ENCODE measurements at places on chromosomes 7 and 10.

DNA sequence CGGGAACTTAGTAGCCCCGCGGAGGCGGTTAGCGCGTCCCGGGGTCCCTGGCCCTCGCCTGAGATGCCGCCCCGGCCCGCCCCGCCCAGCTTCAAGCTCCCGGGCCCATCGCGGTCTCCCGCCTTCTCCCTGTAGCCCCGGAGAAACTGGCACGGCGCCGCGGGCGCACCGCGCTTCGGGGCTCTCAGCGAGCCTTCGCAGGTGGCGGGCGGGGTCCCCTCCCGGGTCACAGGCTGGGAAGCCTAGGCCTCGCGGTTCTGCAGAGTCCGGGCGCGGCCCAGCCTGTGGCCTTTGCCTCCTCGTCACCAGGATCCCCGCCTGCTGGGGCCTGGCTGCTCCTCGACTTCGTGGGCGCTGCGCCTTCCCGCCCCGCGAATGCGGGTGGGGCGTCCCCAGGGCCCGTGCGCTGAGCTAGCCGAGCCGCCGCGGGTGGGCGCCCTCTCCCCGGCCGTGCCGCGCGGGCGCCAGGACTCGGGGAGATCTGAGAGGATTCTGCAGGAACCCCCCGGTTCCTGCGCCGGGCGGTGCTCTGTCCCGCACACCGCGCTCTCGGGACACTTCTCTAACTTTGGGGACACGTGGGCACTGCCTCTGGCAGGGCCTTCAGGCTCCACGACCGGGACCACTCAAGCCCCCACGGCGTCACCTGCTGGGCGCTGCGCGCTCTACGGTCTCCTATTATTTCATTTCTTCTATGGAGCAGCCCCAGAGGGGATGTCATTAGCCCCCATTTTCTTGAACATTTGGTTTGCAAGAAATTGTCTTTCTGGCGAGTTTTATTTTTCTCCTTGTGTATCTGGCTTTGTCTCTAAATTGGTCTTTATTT, 682 bp upstream of the RGS10 start:
- no peak for DNase-seq
- peaks cover 51% of the 10 kb centered on the region for H3K4me1 ChIP-seq
- peak overlapping the region; percentile 79 for H3K4me3 ChIP-seq
- no peaks in the 10 kb centered on the region for H3K36me3 ChIP-seq
- H3K27ac ChIP-seq, result peak overlapping the region; percentile 87

DNA sequence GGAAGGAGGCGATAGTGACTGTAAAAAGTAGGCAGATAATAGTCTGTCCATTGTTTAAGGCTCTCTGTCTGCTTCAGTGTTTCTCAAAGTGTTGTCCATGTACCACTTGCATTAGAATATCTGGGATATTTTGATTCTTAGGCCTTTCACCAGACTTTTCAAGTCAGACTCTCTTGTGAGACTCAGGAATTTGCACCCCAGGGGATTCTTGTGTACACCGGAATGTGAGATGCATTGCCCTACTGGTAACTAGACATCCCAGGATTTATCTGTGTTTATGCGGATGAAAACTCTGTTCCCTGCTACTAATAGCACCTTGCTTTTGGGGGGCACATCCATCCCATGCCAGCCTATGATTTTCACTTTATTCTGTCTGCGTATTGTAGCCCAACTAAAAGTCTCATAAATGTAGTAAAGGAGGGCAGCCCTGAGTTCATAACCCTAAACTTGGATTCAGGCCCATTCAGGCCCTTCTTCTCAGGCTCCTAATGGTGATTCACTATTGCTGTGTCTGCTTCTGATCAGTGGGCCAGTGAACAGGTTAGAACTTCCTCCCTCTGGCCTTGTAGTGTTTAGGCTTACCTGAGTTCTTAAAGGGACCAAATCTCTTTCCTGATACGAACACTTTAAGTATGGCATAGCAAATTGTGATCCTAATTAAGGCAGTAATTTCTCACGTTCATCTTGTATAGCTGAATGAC, 71.8 kb upstream of the RPA3 start:
- no peaks in the 10 kb centered on the region for H3K27me3 ChIP-seq
- H3K4me1 ChIP-seq, result peaks cover 1% of the 10 kb centered on the region
- no peak overlapping the region for H3K27ac ChIP-seq
- H3K36me3 ChIP-seq, result no peaks in the 10 kb centered on the region

DNA sequence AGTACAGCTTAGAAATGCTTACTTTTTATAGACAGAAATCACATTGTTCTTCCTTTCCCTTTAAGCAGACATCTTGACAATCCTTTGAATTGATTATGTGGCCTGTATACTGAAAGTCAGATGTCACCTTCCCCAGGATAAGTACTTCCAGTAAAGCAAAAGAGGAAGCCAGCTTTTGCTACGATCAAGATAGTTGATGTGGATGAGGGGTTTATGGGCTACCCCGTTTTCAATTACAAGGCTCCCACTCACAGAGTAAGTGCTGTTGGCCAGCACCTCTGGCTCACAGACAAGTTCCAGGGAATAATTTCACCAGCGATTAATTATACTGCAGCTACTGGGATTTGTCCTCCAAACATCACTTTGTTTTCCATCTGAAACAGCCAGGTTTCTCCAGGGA, 95.1 kb upstream of the SAMD8 start:
- H3K36me3 ChIP-seq, result no peaks in the 10 kb centered on the region
- no peak overlapping the region for H3K4me3 ChIP-seq
- H3K27ac ChIP-seq, result no peak overlapping the region
- no peak for DNase-seq

DNA sequence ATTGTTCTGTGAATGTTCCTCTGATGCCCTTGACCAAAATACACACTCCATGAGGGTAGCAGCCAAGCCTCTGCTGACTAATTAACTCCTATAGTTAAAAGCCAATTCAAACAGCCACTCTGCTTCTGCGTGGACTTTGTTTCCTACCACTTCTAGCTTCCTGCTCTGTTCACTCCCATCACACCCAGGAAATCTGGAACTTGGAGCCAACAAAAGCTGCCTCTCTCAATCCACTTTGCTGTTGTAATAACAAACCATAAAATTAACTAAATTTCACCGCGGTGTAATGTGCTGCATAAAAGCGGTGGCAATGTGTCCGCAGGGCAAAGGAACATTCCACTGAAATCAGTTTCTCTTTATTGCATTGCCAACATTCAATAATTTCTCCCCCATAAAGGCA, 239.5 kb downstream of the PLXNA4 start:
- no peak overlapping the region for H3K4me3 ChIP-seq
- peaks cover 44% of the 10 kb centered on the region for H3K27me3 ChIP-seq
- no peak for DNase-seq
- H3K27ac ChIP-seq, result no peak overlapping the region
- H3K4me1 ChIP-seq, result no peaks in the 10 kb centered on the region

GRCh38 chr10:3578682-3579081, 206.3 kb downstream of the KLF6 start:
- no peak overlapping the region for H3K4me3 ChIP-seq
- DNase-seq, result no peak
- no peak overlapping the region for H3K27ac ChIP-seq
- no peaks in the 10 kb centered on the region for H3K36me3 ChIP-seq

- no peak overlapping the region for H3K27ac ChIP-seq
- H3K4me3 ChIP-seq, result no peak overlapping the region
- no peak for DNase-seq
- H3K4me1 ChIP-seq, result no peaks in the 10 kb centered on the region
- H3K36me3 ChIP-seq, result peaks cover 14% of the 10 kb centered on the region
- no peaks in the 10 kb centered on the region for H3K27me3 ChIP-seq
These were observed 6.4 kb downstream of the FBH1 start for GRCh38 chr10:5896208-5897052.

GRCh38 chr10:77068272-77068671, 569.3 kb downstream of the KCNMA1 start:
- no peaks in the 10 kb centered on the region for H3K36me3 ChIP-seq
- peaks cover 39% of the 10 kb centered on the region for H3K27me3 ChIP-seq
- H3K4me1 ChIP-seq, result no peaks in the 10 kb centered on the region
- H3K27ac ChIP-seq, result no peak overlapping the region

GRCh38 chr10:132346806-132347205, 14.8 kb downstream of the LRRC27 start:
- H3K27me3 ChIP-seq, result no peaks in the 10 kb centered on the region
- H3K36me3 ChIP-seq, result no peaks in the 10 kb centered on the region
- H3K4me1 ChIP-seq, result no peaks in the 10 kb centered on the region
- H3K27ac ChIP-seq, result no peak overlapping the region

- H3K4me1 ChIP-seq, result peaks cover 31% of the 10 kb centered on the region
- peak overlapping the region; percentile 59 for H3K27ac ChIP-seq
- DNase-seq, result peak; percentile 70
- H3K4me3 ChIP-seq, result peak overlapping the region; percentile 58
- H3K27me3 ChIP-seq, result no peaks in the 10 kb centered on the region
These were observed 40.1 kb downstream of the TET1 start for GRCh38 chr10:68600041-68600778.

GRCh38 chr7:14144538-14144937, 155.1 kb upstream of the ETV1 start:
- H3K27ac ChIP-seq, result no peak overlapping the region
- H3K4me1 ChIP-seq, result no peaks in the 10 kb centered on the region
- H3K27me3 ChIP-seq, result no peaks in the 10 kb centered on the region
- no peaks in the 10 kb centered on the region for H3K36me3 ChIP-seq
- no peak overlapping the region for H3K4me3 ChIP-seq

- no peak overlapping the region for H3K4me3 ChIP-seq
- no peak overlapping the region for H3K27ac ChIP-seq
- H3K27me3 ChIP-seq, result no peaks in the 10 kb centered on the region
- no peak for DNase-seq
- no peaks in the 10 kb centered on the region for H3K36me3 ChIP-seq
These were observed 178.0 kb upstream of the FAM3C start for GRCh38 chr7:121574109-121574508.

GRCh38 chr10:130480491-130480890, 344.3 kb downstream of the GLRX3 start:
- H3K27me3 ChIP-seq, result no peaks in the 10 kb centered on the region
- no peaks in the 10 kb centered on the region for H3K36me3 ChIP-seq
- H3K27ac ChIP-seq, result no peak overlapping the region
- H3K4me3 ChIP-seq, result no peak overlapping the region
- H3K4me1 ChIP-seq, result no peaks in the 10 kb centered on the region

DNA sequence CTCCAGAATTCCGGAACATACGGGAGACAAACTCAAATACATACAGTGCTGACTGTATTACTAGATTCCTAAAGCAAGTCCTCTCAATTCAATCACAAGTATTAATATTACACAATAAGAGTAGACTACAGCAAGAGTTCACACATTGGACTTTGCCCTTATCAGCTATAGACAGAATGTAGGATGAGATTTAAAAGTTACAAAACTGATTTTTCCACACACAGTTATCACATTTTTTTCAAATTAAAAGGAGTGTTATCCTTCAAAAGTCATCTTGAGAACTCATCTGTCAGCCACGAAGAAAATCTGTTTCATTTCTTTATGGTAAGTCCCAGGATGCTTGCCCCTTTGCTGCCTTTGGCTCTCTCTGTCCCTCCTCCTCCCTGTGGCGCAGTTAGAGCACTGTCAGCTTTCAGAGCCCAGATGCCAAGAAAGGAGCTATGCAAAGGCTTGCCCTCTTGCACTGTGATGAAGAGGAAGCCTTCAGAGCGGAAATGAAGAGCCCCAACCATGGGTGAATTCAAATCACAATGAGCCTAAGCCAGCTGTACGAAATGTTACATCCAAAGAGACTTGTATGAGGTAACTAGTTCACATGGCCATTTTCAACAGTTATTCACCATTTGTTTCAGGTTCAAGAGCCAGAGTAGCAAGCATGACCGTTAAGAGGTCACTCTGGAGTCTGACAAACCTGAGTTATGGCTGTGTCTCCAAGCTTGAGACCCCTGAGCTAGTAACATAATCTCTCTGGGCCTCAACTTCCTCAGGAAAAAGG, 10.7 kb downstream of the NCOA4 start:
- peaks cover 21% of the 10 kb centered on the region for H3K4me1 ChIP-seq
- no peak overlapping the region for H3K27ac ChIP-seq
- H3K36me3 ChIP-seq, result peaks cover 4% of the 10 kb centered on the region
- no peaks in the 10 kb centered on the region for H3K27me3 ChIP-seq
